ENCODE measurements at places on chromosomes 16 and 17. TPM values are rescaled to one million over a fixed set of nuclear protein-coding genes. Genes with fewer than 3 reads are reported as not detected.
A peak's percentile ranks its signal among the peaks of the same experiment; 100 is the strongest.

- no peak for DNase-seq
These were observed 44.0 kb downstream of the HLF start for GRCh38 chr17:55308613-55309391.

DNA sequence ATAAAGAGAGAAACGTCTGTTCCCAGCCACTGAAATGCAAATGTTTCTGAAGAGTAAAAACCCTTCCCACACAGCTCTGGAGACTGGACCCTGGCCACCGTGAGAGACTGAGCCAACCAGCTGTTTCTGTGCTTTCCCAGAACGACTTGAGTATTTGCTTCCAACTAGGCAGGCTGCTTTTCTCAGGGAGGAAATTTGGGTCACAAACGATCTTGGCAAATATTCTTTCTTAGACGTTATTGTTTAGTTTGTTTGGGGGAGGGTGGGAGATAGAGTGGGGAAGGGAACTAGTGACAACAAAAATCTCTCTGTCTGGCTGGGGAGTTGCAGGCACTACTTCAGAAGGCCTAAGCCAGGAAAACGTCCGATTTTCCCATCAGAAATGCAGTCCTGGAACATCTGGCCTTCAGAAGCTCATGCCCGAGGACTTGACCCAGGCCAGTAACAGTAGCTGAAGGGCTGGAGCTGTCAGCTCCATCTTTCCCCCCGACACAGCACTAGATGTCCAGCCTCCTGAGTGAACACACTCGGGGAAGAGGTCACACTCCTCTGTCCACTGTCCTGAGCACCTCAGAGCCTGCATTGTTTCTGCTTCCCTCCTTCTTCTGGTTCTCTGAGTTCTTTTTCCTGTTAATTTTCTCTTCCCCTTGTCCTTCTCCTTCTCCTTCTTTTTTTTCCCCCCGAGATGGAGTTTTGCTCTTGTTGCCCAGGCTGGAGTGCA lies 4.0 kb downstream of the CCDC92B start:
- DNase-seq, result no peak

DNA sequence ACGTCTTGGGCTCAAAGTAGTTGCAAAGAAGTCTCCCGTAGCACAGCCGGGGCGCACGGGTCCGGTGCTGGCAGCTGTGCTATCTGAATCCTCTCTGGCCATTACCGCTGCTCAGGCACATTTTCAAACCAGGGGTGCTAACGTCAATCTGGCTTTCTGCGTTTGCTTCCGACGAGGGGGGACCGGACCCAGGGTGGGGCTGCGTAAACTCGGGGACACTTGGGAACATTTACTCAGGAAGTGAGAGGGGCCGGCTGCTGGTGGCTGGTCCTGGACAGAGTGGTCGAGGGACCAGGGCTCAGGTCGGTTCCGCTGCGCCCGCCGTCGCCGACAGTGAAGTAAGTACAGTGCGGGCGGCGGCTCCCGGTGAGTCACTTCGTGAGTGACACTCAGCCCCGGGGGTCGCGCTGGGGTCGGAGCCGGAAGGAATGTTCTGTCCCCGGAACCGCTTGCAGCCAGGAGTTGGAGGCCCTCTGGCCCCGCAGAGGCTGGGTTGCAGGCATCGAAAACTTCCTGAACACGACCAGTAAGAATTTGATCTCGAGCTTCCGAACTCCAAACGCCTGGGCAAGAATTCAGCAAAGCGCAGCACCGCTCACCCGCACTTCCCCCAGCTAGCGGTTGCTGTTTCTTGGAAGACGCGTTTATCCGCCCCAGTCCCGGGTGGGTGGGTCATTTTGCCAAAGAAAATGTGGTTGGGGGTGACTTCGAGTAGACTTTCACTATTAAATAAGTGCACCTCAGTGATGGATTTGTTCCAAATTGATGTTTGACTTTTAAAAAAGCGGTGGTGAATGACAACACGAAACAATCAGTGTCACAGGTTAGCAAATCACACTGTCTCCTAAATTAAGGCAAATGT lies 1.4 kb upstream of the HS3ST3B1 start:
- peak; percentile 71 for DNase-seq

The PPP1R27 gene
- not detected for total RNA-seq

- DNase-seq, result no peak
These were observed 205.5 kb upstream of the MON1B start for GRCh38 chr16:76985392-76986045.

DNA sequence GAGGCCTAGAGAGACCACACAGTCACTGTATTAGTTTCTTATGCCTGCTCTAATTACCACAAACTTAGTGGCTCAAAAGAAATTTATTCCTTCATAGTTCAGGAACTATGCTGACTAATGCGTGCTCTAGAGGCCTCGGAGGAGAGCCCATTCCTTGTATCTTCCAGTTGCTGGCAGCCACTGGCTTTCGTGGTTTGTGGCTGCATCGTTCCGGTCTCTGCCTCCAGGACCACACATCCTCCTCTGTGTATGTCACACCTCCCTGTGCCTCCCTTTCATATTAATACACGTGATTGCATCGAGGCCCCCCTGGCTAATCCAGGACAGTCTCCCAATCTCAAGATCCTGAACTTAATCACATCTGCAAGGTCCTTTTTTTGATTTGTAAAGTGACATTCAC lies 16.9 kb upstream of the MYLK3 start:
- DNase-seq, result no peak

- DNase-seq, result no peak
These were observed 102.5 kb downstream of the RBFOX3 start for GRCh38 chr17:79508291-79508716.

The TMEM11 gene
- total RNA-seq, result 11.2 TPM

GRCh38 chr16:57115514-57116182 lies 23.3 kb downstream of the CPNE2 start:
- DNase-seq, result no peak

DNA sequence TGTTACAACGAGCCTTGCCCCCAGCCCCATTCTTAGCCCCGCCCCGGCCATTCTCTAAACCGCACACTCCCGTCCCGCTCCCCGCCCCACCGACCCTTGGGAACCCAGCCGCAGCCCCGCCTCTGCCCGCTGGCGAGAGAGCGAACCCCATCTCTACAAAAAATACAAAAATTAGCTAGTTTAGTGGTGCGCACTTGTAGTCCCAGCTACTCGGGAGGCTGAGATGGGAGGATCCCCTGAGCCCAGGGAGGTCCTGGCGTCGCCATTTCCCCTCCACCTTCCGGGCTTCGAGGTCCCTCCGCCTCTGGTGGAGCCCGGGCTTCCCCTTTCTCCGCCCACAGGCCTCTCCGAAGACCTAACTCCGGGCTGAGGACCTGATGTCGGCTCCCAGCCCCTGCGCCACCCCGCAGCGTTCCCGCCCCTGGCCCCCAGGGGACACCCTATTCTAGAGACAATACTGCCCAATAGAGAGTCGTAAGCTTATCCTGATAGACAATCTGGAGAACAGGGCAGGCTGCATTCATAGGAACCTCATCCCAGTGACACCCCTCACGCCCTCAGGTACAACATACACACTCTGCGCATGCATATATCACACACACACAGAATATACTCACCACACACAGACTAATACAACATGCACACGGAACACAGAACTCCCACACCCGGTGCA lies 480 bp upstream of the PROCA1 start:
- DNase-seq, result peak; percentile 70

The RHOT2 gene
- total RNA-seq, result 38.4 TPM

DNA sequence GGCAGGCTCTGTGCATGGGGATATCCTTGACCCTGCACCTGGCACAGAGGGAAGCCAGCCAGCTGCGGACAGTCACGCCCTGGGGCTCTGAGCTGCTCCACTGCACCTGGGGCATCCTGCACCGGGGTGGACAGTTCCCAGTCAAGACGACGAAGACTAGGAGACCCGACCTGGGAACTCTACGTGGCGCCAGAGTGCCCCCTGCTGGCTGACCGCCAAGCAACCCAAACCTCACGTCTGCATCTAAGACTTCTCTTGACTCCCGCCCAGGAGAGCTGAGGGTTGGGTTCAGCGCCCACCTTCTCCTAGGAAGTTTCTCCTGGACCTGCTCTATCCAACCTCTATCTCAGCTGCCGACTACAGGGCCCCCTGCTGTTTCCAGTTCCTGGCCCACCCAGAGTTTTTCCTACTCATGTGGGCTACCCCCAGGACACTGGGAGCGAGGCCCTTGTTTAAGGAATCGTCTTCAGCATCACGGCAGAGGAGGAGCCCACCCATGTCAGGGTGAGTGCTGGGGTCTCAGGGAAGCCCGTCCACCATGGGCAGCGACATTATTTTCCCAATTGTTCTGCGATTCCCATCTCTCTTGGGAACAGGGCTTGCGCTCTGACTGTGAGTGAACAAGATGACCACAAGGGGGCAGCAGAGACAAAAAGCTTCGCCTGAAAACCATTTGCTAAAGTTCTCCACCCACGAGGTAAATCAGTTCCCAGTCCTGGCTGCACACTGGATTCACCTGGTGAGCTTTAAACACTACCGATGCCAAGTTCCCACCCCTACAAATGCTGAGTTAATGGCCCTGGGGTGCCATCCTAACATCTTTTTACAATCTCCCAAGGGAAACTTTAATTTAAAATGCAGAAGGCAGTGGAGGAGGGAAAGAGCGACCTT lies 29.3 kb downstream of the TLE7 start:
- DNase-seq, result peak; percentile 63

DNA sequence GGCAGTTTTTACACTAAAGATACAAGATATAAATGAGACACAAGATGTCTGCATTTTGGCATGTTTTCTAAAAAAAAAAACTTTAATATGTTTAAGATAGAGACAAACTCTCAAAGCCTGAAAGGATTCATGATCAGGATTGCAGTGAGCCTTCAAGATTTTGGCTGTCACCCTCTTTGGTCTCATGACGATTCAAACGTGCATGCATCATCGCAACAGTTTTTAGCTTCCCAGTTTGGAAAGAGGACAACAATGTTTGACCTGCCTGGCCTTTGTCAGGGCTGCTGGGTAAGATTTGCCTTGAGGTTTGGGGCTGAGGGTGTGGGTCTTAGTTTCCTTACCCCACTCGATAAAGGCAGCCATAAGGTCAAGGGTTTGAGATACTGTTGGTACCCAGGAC lies 134.1 kb downstream of the RGS9 start:
- no peak for DNase-seq

The TSNAXIP1 gene
- 0.86 TPM for total RNA-seq

DNA sequence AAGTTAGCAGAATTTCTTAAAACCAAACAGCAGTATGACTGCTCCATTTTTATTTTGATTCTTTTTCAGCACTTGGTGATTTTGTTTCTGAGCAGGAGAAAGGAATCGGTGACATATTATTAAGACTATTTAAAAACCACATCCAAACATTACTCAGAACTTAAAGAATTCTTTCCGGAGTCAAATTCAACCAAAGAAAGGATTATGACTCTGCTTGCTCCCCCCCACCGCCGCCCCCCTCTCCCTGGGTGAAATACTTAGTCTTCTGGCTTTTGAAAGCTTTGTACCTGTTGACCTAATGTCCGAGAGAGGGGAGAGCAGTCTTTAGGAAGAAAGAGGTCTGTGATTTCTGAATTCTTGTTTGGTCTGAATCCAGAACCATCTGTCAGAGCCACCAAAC lies 17.9 kb upstream of the COL1A1 start:
- DNase-seq, result no peak

GRCh38 chr16:88338896-88339295 lies 43.9 kb upstream of the ZNF469 start:
- DNase-seq, result no peak

The MEOX1 gene
- not detected for total RNA-seq

GRCh38 chr16:2966808-2967191 lies 2.3 kb upstream of the PAQR4 start:
- DNase-seq, result no peak

The TBC1D3K gene
- total RNA-seq, result not detected

The FBXL19 gene
- 3.3 TPM for total RNA-seq

All from right lobe of liver (tissue), 6 donors.